ENCODE measurements at places on chromosomes 12 and 14.

DNA sequence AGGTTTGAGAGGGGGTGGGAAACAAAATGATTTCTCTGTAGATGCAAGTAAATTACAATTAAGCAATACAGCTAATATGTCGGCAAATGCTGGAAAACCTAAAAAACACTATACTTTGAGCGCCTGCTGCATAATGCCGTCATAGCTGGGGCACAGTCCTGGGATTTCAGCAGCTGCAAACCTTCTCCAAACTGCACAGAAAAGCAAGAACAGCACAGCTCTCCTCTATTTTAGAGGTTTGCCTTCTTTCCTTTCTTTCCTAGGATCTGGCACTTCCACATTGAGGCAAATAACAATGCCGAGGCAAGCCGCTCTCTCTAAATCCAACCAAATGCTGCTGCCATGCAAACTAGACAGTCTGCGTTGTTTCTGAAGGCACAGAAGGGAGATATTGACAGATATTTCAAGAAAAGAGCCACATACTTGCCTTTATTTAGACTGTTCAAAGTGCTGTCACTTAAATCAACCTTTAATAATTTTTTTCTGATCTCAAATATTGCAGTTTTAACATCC is 287.1 kb upstream of the G2E3 start:
- ATAC-seq, result no peak

- peak; percentile 17 for ATAC-seq
Measured at GRCh38 chr12:48998497-48999353, 450 bp downstream of the DDN start.

DNA sequence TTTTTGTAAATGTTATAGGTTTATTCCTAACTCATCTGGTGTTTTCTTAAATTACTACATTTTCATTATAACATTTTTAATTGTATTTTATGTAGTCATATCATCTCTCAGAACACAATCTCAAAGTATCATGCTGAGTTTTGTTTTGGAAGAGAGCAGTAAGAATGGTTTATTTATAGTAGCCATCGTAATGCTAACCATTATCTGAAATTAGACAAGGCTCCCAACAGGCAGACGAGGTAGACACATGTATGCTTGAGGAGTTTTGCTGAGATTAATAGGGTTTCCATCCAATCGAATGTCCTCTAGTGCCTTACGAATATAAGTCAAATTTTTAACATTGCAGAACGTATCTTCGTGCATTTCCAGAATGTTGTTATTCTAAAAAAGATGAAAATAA is 9.0 kb upstream of the CCER1 start:
- ATAC-seq, result no peak

DNA sequence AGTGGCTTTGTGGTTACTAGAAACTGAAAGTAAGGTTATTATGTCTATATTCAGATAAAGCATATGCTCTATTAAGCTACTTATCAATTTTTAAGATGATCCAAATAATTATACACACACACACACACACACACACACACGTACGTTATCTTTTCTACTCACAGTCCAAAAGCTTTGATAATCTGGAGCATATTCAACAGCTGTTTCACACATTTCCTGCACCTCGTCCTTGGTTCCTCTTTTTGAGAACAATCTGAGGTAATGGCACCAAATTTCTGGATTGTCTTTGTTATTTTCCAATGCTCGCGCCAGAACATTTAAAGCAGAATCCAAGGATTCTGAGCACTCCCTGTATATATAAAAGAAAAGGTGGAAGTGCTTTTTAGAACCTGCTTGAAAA is 37.5 kb downstream of the ZFC3H1 start:
- no peak for ATAC-seq

GRCh38 chr12:9041321-9041720 is 52.0 kb downstream of the KLRG1 start:
- ATAC-seq, result no peak

GRCh38 chr12:41663598-41664265 is 475.6 kb downstream of the PDZRN4 start:
- peak; percentile 94 for ATAC-seq

GRCh38 chr14:24798911-24799462 is 165.0 kb upstream of the GZMB start:
- no peak for ATAC-seq

- ATAC-seq, result no peak
Measured at GRCh38 chr14:68301219-68301618, 481.6 kb downstream of the RAD51B start.

DNA sequence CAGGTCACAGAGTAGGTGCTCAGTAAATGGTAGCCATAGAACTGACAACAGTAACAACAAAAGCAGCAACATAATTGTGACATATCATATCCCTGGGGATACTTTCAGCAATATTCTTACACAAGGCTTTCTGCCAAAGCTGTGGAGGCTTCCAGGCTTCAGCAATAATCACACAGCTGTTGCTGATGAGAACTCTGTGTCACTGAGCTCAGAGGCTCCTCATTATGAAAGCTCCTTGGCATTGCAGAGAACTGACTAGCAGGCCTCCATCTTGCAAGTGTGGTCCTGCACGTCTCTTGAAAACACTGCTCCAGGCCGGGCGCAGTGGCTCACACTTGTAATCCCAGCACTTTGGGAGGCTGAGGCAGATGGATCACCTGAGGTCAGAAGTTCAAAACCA is 97.3 kb upstream of the BTG1 start:
- ATAC-seq, result no peak

GRCh38 chr12:19198272-19198671 is 68.7 kb downstream of the PLEKHA5 start:
- peak; percentile 33 for ATAC-seq

- peak; percentile 80 for ATAC-seq
Measured at GRCh38 chr12:124804011-124804621, 59.5 kb downstream of the SCARB1 start.

Data from SK-N-SH treated with all-trans-retinoic acid at 6 μM for 48 hours (cell line).